HEK293T (cell line): ENCODE measurements at places on chromosomes 7 and 10.

DNA sequence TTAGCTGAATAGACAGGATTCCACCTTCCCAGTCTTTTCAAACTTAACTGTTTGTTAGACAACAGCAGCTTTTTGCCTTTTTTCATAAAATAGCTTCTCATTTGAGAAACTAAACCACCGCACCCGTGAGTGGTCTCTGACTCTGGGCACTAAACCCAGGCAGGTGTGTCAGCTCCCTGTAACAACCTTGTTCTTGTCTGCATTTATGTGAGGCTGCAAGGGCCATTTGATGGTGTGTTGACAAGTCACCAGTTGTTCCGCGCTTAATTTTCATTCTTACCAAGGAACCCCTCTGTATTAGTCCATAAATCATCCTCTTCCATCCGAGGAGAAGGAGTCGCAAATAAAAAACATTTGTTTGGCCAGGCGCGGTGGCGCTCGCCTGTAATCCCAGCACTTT lies 1.5 kb downstream of the STOX1 start:
- no peak for DNase-seq

DNA sequence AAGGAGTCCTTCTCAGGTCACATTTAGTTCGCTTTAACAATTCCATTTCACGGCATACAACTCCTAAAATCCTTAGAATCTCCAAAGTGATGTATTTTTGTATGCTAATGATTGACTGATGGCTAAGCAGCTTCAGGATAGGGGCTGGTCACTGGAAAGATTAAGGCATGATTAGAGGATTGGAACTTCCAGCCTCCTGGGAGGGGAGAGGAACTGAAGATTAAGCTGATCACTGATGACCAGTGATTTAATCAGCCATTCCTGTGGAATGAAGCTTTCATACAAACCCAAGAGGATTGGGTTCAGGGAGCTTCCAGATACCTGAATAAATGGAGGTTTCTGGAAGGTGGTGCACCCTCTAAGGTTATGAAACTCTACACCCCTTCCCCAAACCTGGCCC lies 123.9 kb upstream of the CDK13 start:
- DNase-seq, result no peak

- DNase-seq, result no peak
Observed at GRCh38 chr10:62543571-62544355, 169.6 kb downstream of the ZNF365 start.

DNA sequence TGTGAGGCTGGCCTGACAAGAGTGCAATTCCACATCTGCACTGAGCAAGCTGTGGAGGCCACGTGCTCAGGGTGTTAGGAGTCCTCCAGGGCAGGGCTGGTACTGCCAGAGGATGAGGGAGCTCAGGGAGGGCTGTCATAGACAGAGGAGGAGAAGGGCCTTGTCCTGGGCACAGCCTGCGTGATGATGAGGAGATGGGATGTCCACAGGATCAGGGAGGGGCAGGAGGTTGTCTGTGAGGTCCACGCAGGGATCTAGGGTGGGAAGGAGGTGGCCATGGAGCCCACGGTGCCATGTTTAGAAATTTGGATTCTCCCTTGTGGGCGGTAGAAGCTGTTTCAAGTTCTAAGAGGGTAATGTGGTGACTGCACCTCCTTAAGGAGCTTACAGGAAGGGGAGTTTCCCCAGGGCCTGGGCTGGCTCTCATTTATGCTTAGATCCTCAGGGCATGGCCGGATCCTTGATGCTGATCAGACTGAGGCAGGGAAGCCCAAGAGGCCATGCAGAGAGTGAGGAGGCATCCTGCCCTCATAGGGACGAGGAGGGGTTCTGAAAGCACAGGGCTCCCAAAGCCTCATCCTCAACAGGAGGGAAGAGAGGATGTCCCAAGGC lies 30.3 kb downstream of the CHAT start:
- no peak for DNase-seq
